Thoracic aorta (tissue), 2 donors: ENCODE measurements at places on chromosomes 11 and 22. TPM values are rescaled to one million over a fixed set of nuclear protein-coding genes. Genes with fewer than 3 reads are reported as not detected.

- no peaks in the 10 kb centered on the region for H3K36me3 ChIP-seq
- DNase-seq = no peak
- H3K27ac ChIP-seq = no peak overlapping the region
- H3K27me3 ChIP-seq = no peaks in the 10 kb centered on the region
- peaks cover 9% of the 10 kb centered on the region for H3K4me1 ChIP-seq
- no peak overlapping the region for H3K4me3 ChIP-seq
Measured at GRCh38 chr11:58654908-58655296, 32.4 kb downstream of the CNTF start.

GRCh38 chr22:19422440-19423301, 8.9 kb downstream of the HIRA start:
- H3K27me3 ChIP-seq = no peaks in the 10 kb centered on the region
- no peak for DNase-seq
- no peak overlapping the region for H3K27ac ChIP-seq
- no peak overlapping the region for H3K4me3 ChIP-seq

GRCh38 chr11:118530180-118530682, 761 bp upstream of the TMEM25 start:
- no peaks in the 10 kb centered on the region for H3K27me3 ChIP-seq
- no peak for DNase-seq

DNA sequence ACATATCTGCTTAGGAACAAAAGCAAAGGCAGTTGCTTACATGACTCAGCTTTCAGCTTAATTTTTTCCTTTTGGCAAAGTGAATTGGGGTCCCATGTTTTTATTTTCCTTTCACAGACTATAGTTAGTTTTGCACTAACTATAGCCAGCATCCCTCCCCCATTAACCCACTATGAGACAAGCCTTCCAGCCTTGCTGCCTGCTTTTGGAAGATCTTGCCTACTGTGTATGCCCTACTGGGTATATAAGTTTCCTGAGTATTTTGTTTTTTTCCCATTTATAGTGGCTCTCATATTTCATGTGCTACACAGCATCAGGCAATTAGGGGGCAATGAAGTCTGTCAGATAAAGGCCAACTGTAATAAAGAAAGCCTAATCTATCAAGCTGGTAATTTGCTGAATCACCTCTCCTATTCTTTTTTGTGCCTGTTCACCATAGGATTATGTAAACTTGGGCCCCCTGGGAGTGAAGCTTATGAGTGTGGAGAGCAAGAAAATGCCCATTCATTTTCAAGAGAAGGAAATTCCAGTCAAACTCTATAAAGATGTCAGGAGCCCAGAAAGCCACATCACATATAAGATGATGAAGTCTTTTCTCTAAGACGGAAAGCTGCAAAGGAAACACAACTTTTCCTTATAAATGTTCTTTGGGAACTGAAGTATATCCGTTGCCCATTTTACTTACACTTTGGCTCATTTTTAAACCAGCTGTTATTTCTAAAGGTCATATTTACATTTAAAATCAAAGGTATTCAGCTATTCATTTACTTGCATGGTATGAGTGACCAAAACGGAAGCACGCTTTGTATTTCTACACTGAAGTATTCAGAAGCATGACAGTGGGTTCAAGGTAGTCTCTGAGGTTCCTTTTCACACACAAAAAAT, 64.0 kb downstream of the CCDC83 start:
- no peak overlapping the region for H3K4me3 ChIP-seq
- H3K27me3 ChIP-seq = no peaks in the 10 kb centered on the region
- no peak overlapping the region for H3K27ac ChIP-seq
- H3K4me1 ChIP-seq = no peaks in the 10 kb centered on the region
- no peaks in the 10 kb centered on the region for H3K36me3 ChIP-seq

PNPLA5 gene
- total RNA-seq = not detected

- no peaks in the 10 kb centered on the region for H3K4me1 ChIP-seq
- DNase-seq = no peak
- no peaks in the 10 kb centered on the region for H3K36me3 ChIP-seq
- H3K4me3 ChIP-seq = no peak overlapping the region
Measured at GRCh38 chr11:100208207-100208606, 478.9 kb upstream of the ARHGAP42 start.

C1QTNF5 gene
- 53.2 TPM for total RNA-seq

DNA sequence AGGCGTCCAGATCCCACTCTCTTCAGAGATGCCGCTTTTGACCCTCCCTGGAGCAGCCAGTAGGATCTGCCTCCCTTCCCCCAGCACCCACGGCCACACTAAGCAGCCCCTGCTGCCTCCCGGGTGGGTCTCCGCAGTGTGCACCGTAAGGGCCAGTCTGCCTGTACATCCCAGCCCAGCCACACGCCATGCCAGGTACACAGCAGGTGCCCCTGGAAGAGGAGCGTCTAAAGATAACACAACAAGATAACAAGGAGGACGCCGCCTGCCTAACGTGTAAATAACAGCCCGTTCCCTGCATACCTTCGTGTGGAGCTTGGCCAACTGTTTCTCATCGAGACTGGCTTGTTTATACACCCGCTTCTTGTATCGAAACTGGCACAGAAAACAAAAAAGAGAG, 139.4 kb downstream of the SHANK2 start:
- no peaks in the 10 kb centered on the region for H3K27me3 ChIP-seq
- DNase-seq = no peak
- no peak overlapping the region for H3K4me3 ChIP-seq
- H3K36me3 ChIP-seq = no peaks in the 10 kb centered on the region

DNA sequence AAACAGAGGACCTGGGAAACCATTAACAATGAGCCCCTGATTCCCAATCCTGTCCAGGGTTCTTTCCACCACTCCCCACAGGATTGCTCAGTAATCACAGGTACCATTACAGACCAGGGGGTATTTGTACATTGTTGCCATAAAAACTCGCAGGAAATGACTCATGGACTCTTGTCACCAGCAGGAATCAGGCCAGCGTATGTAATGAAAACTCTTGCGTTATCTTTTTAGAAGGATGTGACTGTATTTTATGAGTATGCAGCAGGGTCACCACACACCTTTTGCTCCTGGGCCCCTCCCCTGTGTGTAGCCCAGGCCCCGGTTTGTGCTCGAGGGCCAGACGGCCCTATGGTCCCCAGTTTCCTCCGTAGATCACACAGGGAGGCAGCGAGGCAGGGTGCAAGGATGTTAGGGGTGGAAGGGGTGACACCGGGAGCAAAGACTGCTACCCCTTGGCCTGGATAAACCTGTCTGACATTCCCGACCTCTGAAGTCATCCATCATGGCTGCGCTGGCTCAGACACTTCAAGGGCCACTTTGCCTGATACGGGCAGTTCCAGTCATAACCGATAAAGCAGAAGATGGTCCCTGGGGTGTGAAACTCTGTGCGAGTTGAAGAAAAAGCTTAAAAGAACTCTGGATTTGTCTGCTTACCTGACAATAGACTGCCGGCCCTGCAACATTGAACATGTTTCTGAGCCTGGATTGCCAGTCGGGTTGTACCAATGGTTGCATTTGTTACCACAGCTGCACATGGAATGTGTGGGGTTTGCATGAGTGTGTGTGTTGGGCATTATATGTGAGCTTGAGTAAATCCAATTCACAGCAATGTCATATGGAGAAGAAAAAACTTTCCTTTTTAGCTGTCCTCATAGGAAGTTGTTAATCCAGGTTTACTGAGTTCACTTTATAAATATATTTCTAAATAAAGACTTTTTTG, 56.9 kb downstream of the MICAL2 start:
- peak overlapping the region; percentile 97 for H3K27ac ChIP-seq
- H3K4me1 ChIP-seq = peaks cover 98% of the 10 kb centered on the region
- H3K36me3 ChIP-seq = peaks cover 22% of the 10 kb centered on the region

DNA sequence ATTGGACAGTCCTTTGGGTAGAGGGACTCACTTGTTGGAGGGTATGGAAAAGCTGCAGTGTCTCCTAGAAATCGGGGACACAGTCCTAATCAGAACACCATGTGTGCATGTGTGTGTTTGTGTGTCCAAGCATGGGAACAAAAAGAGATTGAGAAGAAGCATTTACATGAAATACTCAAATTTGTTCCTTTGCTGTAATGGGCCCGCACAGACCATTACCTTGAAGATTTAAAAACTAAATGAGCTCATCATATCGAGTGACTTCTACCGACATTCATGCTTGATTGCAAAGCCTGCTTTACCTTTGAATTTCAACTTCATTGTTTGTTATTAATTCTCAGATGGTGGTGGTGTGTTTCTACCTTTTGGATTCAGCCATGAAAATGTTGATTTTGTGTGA, 106.9 kb downstream of the ZBTB16 start:
- peak overlapping the region; percentile 97 for H3K27ac ChIP-seq
- H3K36me3 ChIP-seq = no peaks in the 10 kb centered on the region
- H3K27me3 ChIP-seq = no peaks in the 10 kb centered on the region
- H3K4me1 ChIP-seq = peaks cover 90% of the 10 kb centered on the region

GRCh38 chr22:48709453-48709852, 1118.2 kb downstream of the BRD1 start:
- H3K4me3 ChIP-seq = no peak overlapping the region
- H3K36me3 ChIP-seq = no peaks in the 10 kb centered on the region
- no peak for DNase-seq
- no peaks in the 10 kb centered on the region for H3K4me1 ChIP-seq

OR5B3 gene
- total RNA-seq = not detected

LSP1 gene
- total RNA-seq = 23.6 TPM

DNA sequence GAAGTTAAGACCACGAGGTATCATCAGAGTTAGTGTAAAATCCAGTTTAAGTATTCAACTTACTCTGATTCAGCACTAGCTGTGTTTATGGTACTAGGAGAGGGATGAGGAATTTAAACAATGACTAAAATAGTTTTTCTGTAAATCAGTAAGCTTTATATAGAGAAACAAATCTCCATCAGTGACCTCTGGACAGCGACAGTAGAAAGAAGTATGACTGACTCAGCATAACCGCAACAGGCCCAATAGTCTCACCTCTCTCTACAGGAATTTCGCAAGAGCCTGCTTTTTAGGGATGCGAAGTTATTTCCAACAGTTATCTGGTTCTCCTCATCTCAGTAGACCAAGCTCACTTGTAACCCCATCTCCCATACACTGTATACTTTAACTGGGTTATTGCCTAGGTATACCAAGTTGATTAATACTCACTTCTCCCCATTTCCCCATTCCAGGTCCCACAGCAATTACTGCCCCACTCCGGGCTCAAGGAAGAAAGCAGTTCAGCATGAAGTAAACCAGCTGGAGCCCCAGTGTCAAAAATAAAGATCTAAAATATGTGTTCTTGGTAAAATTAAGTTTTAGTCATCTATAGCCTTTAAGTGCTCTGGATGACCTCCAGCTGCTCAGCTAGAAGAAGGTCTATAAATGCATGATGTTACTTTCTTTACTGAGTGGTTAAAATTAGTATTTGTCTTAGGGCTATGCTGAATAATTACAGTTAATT, 770.6 kb upstream of the CCDC90B start:
- H3K27ac ChIP-seq = no peak overlapping the region
- H3K4me1 ChIP-seq = no peaks in the 10 kb centered on the region
- no peak for DNase-seq
- no peak overlapping the region for H3K4me3 ChIP-seq
- no peaks in the 10 kb centered on the region for H3K27me3 ChIP-seq
- H3K36me3 ChIP-seq = no peaks in the 10 kb centered on the region

GRCh38 chr11:92848578-92848977, 120.9 kb upstream of the MTNR1B start:
- H3K36me3 ChIP-seq = peaks cover 9% of the 10 kb centered on the region
- peaks cover 10% of the 10 kb centered on the region for H3K4me1 ChIP-seq
- no peak for DNase-seq
- no peak overlapping the region for H3K4me3 ChIP-seq

- no peaks in the 10 kb centered on the region for H3K27me3 ChIP-seq
- no peaks in the 10 kb centered on the region for H3K4me1 ChIP-seq
- no peaks in the 10 kb centered on the region for H3K36me3 ChIP-seq
- H3K27ac ChIP-seq = no peak overlapping the region
Measured at GRCh38 chr22:32926600-32926999, 125.1 kb downstream of the TIMP3 start.
